Stimulated activated CD8-positive, alpha-beta memory T cell treated with anti-CD3 and anti-CD28 coated beads, Interleukin-4, amount 100 ng/mL, for 4 hours (primary cell): ENCODE measurements at places on chromosomes 11 and 22.

DNA sequence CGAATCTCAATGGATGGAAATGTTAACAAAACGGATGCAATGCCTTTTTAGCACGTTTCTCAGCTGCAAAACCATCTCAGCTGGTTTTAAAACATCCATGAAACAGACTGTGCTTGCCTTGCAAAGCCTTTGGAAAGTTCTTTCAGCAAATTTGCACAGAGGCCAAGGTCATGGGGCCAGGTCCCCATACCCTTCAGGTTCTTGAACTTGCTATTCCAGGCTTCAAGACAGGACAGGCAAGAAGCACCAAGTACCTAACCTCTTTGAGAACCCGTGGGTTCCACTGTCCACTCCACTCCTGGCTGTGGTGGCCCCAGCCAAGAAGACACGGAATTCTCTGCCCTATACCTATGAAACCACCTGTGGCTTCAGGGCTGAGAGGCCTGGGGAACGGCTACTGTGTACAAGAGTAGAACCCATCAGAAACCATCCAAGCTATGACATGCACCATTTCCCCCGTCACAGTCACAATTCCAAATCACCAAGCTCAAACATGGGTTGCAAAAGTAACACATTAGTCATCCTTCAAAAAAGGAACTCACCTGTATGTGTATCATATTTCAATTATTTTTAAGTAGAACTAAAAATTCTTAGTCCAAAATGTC is 17.0 kb downstream of the TNKS1BP1 start:
- no peak for DNase-seq

DNA sequence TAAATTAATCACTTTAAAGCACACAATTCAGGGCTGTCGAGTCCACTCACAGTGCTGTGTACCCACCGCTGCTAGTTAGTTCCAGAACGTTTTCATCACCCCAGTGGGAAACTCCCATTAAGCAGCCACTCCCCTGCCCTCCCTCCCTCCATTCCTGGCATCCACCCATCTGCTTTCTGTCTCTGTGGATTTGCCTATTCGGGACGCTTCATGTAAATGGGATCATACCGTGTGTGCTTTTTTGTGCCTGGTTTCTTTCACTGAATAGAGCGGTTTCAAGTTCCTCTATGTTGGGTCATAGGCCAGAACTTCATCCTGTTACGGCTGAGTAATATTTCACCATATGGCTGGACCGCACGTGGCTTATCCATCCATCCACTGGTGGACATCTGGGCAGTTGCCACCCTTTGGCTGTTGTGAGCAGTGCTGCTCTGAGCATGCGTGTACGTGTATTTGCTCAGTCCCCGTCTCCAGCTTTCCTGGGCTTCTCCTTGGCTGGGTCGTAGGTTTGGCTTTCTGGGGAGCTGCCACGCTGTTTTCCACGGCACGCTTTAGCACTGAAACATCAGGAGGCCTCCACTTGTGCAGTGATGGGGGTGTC is 30.1 kb downstream of the ARHGAP8 start:
- DNase-seq, result no peak

DNA sequence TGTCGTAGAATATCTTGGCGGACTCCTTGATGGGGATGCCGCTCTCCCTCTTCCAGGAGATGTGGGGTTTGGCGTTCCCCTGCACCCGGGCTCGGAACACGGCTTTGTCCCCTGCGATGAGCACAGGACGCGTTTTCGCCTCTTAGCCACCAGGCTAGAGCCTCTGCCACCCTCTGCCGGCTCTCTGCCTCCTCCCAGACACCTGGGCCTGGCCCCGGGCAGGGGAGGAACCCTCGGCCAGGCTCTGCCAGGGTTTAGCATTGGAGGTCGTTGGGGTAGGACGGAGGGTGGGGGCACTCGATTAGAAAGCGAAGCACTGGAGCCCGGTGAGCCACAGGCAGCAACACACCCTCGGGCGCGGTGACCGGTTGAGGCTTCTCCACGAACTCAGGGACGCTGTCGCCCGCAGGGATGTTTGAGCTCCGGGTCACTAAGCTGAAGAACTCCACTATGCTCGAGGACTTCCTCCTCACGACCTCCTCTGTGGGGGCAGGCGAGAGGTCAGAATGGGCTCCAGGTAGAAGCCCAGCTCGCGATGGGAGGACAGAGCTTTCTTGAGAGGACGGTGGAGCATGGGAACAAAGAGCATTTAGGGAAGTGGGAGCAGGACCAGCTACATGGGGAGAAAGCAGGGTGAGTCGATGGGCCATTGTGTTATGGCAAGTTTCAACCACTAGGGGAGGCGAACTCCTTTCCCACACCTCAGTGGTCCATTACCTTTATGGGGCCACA is 4.3 kb downstream of the IGSF22 start:
- DNase-seq, result no peak

- no peak for DNase-seq
Measured at GRCh38 chr11:79189055-79189454, 251.8 kb downstream of the TENM4 start.

DNA sequence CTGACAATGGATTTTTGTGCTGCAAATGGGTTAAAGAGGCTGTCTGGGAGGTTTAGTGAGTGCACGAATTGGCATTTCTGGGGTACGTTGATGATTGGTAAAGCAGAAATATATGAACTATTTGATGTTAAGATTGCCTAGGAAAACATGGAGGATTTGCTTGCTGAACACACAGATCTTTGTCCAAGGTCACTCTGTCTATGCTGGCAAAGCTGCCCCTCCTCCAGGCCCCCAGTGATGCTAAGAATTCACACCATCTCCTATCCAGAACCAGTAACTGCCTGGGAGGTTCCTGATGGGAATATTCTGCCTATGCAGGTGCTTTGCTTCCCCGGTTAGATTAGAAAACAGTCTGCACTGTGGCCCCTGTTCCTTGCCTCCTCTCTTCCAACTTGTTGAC is 5.8 kb downstream of the MTNR1B start:
- DNase-seq, result no peak

DNA sequence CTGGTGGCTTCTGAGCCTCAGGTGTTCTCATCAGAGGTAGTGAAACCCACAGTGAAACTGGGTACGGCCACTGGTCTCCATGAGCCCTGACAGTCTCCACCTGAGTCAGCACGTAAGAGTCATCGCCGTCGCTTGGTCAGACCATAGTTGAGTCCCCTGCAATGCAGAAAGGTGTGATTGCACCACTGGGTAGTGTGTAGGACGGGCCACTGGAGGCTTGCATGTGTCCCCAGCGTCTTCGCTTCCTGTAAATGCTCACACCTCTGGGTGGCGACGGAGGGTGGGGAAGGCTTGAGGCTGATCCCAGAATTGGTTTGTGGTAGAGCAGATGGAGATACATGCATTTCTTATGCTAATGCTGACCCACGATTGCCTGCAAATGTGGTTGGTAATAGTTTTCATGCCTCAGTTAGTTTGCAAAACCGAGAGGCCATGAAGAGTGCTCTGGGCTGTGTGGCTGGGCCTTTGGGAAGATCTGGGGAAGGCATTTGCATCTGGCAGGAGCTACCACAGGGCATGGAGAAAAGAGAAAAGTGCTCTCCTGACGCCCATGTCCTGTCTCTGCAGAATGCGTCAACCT is 26.5 kb downstream of the CTTN start:
- DNase-seq, result no peak

GRCh38 chr11:48161951-48162884 is 54.4 kb upstream of the OR4B1 start:
- DNase-seq, result no peak
